ENCODE measurements at places on chromosomes 6 and 20. TPM values are rescaled to one million over a fixed set of nuclear protein-coding genes. Genes with fewer than 3 reads are reported as not detected.
A peak's percentile ranks its signal among the peaks of the same experiment; 100 is the strongest.

GRCh38 chr20:37357481-37358365 lies 11.8 kb downstream of the SRC start:
- DNase-seq = no peak

GRCh38 chr6:38720295-38720694 lies 5.2 kb downstream of the DNAH8 start:
- no peak for DNase-seq

GRCh38 chr6:69026715-69027114 lies 391.6 kb downstream of the ADGRB3 start:
- DNase-seq = no peak

GRCh38 chr20:62511915-62512610 lies 36.3 kb upstream of the GATA5 start:
- DNase-seq = no peak

DNA sequence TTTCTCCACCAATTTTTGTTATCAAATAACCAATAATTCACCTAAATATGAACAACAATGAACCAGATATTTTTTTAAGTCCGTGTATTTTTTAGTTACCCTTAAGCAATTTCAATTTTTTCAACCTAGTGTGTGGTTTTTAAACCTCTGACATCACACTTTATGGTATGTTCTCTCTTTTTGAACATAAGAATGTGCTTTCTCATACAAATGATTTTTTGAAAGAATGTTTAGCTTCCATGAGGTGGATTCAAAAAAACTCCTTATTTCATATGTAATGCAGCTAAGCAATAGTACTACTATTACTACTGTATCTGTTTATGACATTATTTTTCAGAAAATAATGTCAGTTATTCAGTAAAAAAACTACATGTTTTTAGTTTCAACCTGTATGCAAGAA lies 19.4 kb upstream of the MEI4 start:
- no peak for DNase-seq

DNA sequence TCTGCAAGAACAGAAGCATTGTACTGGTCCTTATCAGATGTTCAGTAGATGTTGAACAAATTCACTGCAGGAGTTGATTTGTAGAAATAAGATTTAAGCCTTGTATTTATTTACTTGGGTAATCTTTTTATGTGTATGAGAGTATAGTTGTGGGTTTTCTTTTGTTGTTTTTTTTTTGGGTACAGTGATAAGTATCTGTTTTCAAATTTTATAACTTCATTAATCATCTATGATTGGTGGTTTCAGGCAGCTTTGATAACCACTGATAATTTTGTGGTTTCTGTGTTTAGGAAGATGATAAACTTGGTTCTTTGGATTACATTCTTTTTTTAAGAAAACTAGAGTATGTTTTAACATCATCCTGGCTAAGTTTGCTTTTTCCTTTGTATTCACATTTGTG lies 2.8 kb downstream of the AFDN start:
- DNase-seq = no peak

DNA sequence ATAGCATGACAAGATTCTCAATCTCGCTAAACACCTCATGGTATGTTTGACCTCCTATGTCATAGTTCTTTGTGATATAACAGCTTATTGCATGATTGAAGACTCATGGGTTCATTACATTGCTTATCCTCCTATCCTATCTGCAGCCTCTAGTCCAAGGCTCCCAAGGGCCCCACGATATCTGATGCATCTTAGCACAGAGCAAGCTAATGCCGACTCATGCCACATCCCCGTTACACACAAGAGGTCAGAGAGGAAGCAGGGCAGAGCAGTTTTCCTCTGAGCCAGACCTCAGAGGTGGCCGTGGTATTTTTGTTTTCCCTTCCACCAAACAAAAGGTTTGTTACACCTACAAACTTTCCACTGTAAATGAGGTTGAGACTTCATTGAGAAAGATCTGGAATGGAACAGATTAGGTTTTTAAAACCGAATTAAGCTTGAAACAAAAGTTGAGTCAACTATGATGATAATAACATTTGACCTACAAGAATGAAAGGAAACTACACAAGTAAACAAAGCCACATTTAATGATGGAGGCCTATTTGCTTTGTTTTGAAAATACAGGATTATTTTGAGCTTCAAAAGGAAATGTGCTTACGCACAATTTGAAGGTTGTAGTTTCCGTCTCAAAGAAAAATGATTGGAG lies 133.9 kb upstream of the MYLIP start:
- DNase-seq = no peak

DNA sequence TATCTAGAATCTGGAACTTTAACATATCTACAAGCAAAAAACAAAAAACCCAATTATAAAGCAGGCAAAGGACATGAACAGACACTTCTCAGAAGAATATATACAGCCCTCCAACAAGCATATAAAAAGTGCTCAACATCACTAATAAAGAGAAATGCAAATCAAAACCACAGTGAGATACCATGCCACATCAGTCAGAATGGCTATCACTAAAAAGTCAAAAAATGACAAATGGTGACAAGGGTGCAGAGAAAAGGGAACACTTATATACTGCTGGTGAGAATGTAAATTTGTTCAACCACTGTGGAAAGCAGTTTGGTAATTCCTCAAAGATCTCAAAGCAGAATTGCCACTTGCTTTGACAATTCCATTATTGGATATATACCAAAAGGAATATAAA lies 215.0 kb upstream of the EYS start:
- DNase-seq = no peak

DNA sequence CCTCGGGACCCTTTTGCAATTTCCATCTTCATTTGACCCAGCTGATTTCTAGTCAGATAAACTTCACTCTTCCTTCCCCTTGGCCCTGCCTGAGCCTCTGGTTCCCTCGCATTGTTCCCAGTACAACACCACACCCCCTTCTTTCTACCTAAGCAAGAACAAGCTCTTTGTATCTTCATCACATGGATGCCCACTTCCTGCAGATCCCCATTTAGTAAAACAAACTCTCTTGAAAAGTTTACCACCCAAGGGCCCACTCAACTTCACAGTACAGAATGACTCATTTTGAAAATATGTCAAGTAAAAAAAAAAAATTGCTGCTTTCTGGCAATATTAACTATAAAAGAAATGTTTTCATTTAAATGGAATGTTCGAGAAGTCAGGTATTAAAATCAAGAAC lies 5.2 kb downstream of the FAXC start:
- no peak for DNase-seq

DNA sequence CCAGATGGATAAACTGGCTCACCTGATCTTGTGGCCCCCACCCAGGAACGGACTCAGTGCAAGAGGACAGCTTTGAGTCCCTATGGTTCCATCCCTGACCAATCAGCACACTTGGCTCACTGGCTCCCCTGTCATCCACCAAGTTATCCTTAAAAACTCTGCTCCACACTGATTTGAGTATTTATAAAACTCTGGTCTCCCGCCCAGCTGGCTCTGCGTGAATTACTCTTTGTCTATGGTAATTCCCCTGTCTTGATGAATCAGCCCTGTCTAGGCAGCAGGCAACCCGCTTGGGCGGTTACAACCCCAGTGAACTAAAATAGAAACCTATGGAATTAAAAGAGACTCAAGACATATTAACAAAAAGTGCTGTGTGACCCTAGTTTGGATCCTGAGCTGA lies 38.1 kb upstream of the CD83 start:
- DNase-seq = no peak

DNA sequence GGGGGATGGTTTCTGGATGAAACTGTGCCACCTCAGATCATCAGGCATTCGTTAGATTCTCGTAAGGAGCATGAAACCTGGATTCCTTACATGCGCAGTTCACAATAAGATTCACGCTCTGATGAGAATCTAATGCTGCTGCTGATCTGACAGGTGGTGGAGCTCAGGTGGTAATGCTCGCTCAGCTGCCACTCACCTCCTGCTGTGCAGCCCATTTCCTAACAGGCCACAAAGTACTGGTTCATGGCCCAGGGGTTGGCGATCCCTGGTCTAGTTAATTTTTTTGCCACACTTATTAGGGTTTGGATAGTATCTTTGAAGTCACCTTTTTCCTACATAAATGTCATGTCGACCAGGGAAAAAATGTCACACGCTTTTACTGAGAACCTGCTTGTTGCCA lies 96.8 kb upstream of the MLIP start:
- DNase-seq = no peak

GRCh38 chr6:148263010-148263409 lies 79.6 kb upstream of the SASH1 start:
- DNase-seq = peak; percentile 52

GRCh38 chr6:163391985-163392384 lies 22.5 kb upstream of the QKI start:
- DNase-seq = peak; percentile 31

- DNase-seq = no peak
Measured at GRCh38 chr6:28682542-28682941, 156.9 kb downstream of the GPX5 start.

DNA sequence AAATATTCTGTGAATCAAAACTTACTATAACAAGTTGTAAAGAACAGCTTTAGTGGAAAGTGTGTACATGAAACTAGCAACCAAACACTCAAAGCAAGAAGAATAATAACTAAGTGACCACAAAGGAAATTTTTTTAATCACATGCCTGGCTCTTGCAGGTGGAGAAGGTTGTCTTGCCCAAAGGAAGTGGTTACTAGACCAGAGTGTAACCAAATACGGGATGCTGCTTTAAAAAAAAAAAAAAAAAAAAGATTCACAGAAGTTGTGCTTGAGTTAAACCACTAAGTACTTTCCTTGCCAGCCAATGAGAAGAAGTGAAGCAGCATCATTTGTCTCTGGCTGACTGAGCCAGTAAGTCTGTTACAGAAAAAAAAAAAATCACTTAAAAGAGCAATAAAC lies 19.1 kb upstream of the HLA-DQB1 start:
- DNase-seq = no peak

DNA sequence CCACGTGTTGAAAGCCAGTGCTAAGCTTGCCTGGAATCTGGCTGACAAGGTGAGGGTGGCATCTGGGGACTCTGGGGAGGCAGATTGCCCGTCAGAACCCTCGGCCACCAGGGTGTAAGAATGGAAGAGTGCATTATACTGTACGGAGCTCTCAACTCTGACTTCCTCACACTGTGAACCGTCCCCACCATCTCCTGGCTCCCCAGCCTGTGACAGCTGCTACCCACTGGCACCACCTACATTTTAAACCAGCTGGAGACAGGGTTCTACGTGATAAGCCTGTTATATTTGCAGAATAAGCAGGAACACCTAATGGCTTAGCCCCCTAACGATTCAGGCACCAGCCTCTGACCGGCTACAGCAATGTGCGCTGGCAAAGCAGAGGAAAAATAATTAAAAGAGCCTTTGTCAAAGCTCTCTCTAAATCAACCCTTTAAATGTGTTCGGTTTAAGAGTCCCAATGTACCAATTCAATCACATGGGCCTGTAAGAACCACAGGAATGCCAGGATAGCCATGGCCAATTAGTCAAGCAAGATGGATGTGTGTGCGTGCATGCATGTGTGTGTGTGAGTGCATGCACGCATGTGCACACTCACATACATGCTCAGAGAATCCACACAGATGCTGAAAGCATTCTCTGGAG lies 89.1 kb upstream of the TAB2 start:
- DNase-seq = no peak

DNA sequence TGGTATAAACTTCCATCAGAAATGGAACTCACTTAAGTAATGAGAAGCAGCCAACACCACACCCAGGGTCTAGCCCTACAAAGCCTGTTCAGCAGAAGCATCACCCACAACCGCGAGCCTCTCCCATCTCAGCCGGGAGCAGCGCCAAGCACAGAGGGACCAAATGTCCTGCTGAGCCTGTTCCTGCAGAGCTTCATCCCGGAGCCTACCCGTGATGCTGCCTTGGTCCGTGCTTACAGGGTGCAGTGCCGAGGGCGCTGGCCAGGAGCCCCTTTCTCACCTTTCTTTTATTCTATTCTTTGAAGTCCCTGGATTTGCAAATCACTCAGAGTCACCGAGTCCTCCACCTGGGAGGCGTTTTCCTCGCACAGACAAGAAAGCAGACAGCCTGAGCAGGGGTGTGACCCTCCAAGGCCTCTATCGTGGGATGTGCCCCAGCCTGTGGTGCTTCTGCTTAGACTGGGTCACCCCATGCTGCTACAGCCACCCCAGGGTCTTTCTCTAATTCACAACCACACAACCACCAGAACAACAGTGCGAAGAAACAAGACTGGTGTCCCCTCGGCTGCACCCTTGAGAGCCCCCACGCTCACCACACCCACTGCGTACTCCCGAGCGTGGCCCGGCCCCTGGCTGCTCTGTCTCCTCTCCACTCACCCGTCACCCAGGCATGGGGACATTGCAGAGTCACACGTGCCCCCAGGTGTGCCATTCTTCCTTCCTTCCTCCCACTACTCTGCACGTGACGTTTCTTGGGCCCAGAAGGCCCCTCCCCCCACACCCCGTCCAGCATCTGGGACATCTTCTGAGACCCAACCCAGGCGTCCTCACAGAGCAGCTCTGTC lies 92.2 kb upstream of the MPC1 start:
- DNase-seq = no peak

DNA sequence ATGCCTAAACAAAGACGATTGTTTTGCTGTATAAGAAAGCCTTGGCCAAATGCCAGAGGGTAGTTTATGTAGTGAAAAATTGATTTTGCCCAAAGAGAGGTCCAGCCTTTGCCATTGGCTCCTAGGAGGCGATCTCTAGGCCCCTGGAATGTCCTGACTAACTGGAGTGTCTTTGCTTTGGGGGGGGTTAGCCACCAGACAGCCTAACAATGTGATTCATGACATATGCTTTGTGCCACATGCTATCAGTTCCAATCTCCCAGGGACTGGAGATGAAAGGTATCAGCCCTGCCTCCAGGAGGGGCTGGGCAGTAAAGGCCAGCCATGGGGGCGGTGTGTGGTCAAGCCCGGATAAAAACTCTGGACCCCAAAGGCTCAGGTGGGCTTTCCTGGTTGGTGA lies 32.7 kb upstream of the TUBB2A start:
- no peak for DNase-seq

DNA sequence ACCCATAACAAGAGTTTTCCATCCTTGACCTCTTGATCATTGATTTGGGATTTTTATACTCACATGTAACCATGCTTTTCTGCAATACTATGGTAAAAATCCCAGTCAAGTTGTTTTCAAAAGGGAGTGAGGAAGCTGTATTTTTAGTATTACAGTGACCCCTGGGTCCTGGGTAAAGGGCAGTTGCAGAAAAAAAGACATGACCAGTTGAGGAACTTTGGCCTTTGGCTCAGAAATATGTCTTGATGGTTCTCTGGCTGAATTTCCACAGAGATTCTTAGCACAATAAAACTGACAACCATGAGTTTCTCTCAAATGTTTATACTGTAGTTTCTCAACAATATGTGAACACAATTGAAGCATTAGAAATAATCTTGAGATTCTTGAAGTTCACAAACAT lies 28.6 kb upstream of the PRL start:
- no peak for DNase-seq

GRCh38 chr20:19833395-19833794 lies 75.3 kb downstream of the RIN2 start:
- no peak for DNase-seq

GRCh38 chr20:4670469-4670868 lies 51.2 kb upstream of the PRND start:
- DNase-seq = no peak

FILIP1 gene
- not detected for total RNA-seq

MCHR2 gene
- not detected for total RNA-seq

MAP7 gene
- total RNA-seq = 44.6 TPM

NCOA6 gene
- 8.5 TPM for total RNA-seq

PI16 gene
- 0.29 TPM for total RNA-seq

TEAD3 gene
- total RNA-seq = 25.7 TPM

MYB gene
- total RNA-seq = 14.5 TPM

WFDC5 gene
- not detected for total RNA-seq

PGC gene
- 0.26 TPM for total RNA-seq

EIF6 gene
- total RNA-seq = 508 TPM

SLC26A8 gene
- total RNA-seq = not detected

Measured in HT-29 (cell line).